ENCODE measurements at places on chromosomes 6 and 20.

DNA sequence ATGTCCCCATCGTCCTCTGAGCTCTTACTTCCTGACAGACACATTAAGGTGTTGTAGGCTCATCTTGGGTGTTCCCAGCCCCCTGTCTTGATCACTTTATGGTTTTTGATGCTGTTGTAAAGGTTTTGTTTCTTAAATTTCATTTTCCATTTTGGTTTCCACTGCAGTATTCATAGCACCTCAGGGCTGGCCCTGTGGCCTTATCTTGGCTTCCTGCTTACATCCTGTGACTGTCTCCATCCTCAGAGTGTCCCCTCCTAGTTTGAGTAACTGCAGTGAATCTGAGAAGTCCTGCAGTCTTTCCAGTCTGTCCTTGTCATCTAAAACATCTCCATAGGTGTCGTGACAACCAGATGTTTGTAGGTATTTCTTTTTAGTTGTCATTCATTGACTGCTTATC, 50.9 kb downstream of the JARID2 start:
- DNase-seq, result no peak

- no peak for DNase-seq
Observed at GRCh38 chr6:1761477-1761877, 151.8 kb downstream of the FOXC1 start.

DNA sequence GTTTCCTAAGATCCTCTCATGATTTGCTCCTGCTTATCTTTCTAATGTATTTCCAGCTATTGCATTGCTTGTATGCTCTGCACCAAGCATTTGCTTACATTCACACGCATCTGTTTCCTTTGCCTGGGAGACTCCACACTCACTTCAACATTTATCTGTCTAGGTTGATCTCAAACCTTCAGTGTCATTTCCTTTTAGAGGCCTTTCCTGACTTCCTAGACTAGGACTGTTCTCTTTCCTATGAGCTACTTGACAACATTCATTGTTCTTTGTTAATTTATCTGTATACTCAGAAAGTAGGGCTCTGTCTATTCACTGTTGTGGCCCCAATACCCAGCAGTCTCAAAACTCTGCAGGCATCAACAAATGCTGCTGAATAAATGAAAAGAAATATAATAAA, 84.4 kb downstream of the WASF1 start:
- DNase-seq, result no peak

- DNase-seq, result no peak
Observed at GRCh38 chr20:51661609-51662178, 106.5 kb downstream of the ATP9A start.

DNA sequence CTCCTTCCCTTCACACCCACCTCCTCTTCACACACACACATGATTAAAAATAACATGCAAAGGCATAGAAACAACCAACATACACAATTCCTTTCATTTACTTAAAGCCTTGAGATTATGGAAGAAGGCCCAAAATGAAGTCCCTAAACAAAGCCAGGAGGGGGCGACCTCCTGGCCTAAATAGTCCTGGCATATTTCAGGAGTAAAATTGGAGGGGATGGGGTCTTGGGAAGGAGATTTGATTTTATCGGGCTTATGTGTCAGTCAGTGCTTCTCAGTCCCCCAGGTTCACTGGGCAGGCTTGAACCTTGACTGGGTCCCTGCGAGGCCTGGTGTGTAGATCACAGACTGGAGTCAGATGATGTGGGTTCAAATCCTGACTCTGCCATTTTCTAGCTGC, 266.4 kb downstream of the SAMD5 start:
- DNase-seq, result no peak
